SK-N-MC (cell line): ENCODE measurements at places on chromosomes 4 and X.

DNA sequence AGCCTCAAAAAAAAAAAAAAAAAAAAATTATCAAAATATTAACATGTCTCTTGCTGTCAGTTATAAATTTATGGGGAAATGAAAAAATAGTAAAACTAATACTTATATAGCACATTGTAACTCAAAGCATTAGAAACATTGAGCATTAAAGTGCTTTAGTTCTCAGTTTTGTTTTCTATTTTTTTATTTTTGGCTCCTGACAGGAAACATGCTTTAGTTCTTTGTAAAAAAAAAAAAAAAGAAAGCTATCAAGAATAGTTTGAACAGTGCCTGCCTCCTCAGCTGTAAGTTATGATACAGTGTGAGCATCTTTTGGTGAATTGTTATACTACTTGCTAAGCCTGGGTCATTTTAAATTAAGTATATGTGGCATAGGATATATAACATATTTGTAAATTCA lies 5.1 kb upstream of the CENPC start:
- no peak for DNase-seq

GRCh38 chr4:73732759-73733431 lies 7.5 kb upstream of the CXCL8 start:
- no peak for DNase-seq

GRCh38 chr4:177191991-177192390 lies 117.7 kb upstream of the NEIL3 start:
- no peak for DNase-seq

DNA sequence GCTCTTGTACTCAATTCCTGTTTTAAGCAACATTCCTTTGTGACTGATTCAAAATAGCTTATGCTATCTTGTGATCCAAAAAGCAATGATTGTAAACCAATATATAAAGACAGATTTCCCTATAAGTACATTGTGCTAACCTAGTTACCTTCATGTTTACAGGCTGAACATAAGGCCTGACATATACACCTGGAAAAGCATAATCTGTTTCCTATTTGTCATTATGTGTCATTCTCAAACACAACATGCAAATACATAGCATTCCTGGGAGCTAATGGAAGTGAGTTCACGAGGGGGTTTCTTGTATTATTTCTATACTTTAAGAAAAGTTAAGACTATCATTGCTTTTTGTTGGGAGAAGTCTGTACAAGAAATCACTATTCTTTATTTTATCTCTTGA lies 638.1 kb upstream of the AGA start:
- no peak for DNase-seq

DNA sequence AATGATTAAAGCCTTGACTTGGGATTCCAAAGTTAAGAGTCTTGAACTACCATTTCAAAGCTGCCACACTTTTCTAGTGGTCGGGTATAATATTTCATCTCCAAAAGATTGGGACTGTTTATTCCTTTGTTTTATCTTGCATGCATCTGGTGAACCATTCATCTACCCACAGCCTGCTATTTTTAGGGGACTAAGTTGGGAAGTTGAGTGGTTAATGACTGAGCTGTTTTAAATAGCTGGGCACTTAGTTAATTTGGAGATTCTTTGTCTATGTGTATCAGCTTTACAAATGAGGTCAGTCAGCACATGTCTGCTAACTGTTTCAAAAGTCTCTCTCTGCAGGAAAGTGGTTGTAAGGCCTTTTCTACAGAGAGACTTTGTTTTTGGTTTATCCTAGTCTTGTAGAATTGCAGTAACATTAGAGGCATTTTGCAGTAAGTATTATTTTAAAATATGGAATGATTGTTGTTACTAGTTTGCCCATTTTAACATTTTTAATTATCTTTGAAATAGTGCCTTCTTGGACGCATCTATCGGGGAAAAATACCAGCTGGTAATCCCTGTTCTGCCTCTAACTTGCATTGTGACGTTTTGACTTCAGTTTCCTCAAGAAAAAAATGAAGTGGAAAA lies 8.2 kb downstream of the BMP2K start:
- no peak for DNase-seq

GRCh38 chrX:138709886-138710791 lies 1.4 kb downstream of the FGF13 start:
- no peak for DNase-seq

- no peak for DNase-seq
These were observed 586.0 kb upstream of the AADAT start for GRCh38 chr4:170675568-170676262.

DNA sequence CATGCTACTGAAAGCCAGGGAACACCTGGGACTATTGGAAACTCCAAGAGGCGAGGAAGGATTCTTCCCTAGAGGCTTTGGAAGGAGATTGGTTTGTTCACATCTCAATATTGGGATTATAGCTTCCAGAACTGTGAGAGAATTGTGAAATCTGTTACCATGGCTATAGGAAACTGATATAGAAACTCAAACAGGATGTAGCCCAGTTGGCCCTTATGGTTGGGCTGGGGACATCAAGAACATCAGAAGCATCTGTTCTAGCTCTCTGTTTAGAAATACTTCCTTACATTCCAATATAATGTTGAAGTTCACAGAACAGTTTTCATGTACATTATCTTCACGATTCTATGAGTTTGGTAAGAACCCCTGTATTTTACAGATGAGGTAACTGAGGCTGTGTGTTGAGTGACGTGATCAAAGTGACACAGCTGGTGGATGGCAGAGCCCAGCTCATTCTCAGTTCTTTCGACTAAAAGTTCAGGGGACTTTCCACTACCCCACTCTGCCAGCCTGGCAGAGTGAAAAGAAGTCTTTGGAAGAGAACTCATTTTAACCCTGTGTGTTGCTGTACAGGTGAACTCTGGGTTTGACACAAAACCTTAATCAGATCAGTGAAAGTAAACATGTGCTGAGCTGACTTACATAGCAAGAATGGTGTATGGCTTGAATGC lies 183.0 kb downstream of the GBA3 start:
- DNase-seq = no peak

DNA sequence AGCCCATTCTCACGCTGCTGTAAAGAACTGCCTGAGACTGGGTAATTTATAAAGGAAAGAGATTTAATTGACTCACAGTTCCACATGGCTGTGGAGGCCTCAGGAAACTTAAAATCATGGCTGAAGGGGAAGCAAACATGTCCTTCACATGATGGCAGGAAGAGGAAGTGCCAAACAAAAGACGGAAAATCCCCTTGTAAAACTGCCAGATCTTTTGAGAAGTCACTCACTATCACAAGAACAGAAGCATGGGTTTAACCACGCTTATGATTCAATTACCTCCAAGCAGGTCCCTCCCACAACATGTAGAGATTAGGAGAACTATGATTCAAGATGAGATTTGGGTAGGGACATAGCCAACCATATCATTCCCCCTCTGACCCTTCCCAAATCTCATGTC lies 335.5 kb downstream of the IL15 start:
- no peak for DNase-seq
